Activated CD8-positive, alpha-beta T cell treated with anti-CD3 and anti-CD28 coated beads, Interleukin-2, amount 10 ng/mL, durations not matched to agents 7 days and 5 days (primary cell): ENCODE measurements at places on chromosomes 7 and 10. TPM values are rescaled to one million over a fixed set of nuclear protein-coding genes. Genes with fewer than 3 reads are reported as not detected.

GRCh38 chr10:119087271-119087882 lies 6.8 kb upstream of the EIF3A start:
- H3K4me3 ChIP-seq: no peak overlapping the region
- H3K4me1 ChIP-seq: peaks cover 43% of the 10 kb centered on the region
- DNase-seq: no peak
- peak overlapping the region; percentile 5 for H3K27ac ChIP-seq
- H3K27me3 ChIP-seq: peaks cover 7% of the 10 kb centered on the region
- H3K36me3 ChIP-seq: peaks cover 4% of the 10 kb centered on the region

DNA sequence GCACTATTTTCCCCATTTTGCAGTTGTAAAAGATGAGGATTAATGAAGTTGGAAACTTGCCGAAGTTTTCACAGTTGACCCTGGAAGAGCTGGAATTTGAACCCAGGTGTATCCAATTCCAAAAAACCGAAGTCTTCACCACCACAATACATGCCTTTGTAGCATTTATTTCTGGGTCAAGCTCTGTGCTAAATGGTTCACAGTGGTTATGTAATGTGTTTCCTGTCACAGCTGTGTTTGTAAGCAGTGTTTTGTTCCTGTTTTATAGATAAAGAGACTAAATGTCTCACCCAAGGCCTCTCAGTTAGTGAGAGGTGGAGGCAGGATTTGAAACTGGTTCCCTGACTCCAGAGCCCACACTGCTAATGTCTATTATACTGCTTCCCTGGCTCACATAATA lies 17.6 kb downstream of the SFTPA2 start:
- no peak for DNase-seq
- H3K27ac ChIP-seq: no peak overlapping the region
- peaks cover 14% of the 10 kb centered on the region for H3K4me1 ChIP-seq

DNA sequence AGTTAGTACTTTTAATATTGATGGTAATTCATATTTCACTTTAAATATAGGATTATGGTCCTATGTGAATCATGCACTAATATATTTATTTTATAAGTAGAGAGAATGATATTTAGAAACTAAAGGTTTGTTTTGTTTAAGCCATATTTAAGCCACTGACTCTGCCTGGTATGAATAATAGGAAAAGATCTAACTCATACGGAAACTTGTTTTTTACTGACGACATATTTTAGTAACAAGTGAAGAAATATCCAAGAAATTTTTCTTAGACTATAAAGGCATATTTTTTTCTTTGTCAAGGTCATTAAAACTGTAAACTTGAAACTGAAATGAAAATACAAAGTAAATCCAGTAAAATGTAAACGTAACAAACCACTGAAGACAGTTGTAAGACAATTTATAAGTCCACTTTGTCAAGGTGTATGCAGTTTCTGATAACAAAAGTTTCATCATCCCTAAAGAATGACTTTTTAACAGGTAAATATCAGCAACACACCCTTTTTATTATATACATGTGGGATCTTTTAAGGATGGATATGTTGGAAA lies 147.1 kb downstream of the PHF14 start:
- H3K27ac ChIP-seq: no peak overlapping the region
- no peak for DNase-seq

DNA sequence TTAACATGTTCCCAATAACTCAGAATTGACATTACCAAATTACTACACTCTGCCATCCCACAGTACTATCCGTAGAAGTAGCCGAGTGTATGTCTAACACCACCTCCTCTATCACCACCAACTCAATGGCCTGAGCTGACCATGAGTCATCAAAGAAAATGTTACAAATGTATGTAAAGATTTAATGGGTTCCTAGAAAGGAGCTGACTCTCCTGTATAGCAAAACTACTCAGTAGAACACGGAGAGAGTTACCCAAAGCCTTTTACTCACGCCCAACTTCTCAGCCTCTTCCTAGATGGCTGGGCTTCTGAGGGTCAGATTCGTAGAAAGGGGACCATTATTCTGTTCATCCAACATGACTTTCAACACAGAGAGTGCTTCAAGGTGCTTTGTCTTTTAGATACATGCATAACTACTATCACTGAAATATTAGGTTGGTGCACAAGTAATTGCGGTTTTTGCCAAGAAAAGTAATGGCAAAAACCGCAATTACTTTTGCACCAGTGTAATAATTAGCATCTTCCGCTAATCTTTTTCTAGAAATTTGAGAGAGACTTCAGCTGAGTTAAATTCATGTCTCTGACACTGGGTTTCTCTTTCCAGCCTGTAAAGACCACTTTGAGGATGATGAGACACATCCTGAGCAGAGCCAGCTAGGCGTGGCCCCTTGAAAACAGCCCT lies 24.0 kb upstream of the NANOS1 start:
- no peak overlapping the region for H3K4me3 ChIP-seq
- no peaks in the 10 kb centered on the region for H3K36me3 ChIP-seq
- peaks cover 9% of the 10 kb centered on the region for H3K27me3 ChIP-seq
- DNase-seq: no peak

GRCh38 chr10:90193240-90193985 lies 492.0 kb downstream of the KIF20B start:
- no peak for DNase-seq
- H3K4me3 ChIP-seq: no peak overlapping the region
- H3K36me3 ChIP-seq: no peaks in the 10 kb centered on the region
- H3K4me1 ChIP-seq: no peaks in the 10 kb centered on the region
- H3K27me3 ChIP-seq: no peaks in the 10 kb centered on the region

DNA sequence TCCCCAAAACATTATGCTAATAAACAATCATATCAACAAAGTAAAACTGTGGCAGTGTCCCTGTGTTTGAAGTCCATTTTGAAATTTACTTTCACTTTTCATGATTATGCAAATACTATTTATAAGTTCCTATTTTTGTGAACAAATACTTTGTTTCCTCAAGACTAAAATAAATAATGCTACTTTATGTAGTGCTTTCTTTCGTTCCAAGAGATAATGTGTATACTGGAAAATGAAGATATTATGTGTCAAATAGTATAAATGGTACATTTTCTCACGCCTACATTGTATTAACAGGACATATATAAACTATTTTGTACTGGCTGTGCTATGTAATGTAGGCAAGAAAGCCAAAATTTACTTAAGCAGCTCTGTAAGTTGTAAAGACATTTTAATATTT lies 136.3 kb downstream of the MALRD1 start:
- no peak overlapping the region for H3K27ac ChIP-seq
- no peaks in the 10 kb centered on the region for H3K4me1 ChIP-seq
- DNase-seq: no peak
- H3K4me3 ChIP-seq: no peak overlapping the region
- no peaks in the 10 kb centered on the region for H3K36me3 ChIP-seq

DNA sequence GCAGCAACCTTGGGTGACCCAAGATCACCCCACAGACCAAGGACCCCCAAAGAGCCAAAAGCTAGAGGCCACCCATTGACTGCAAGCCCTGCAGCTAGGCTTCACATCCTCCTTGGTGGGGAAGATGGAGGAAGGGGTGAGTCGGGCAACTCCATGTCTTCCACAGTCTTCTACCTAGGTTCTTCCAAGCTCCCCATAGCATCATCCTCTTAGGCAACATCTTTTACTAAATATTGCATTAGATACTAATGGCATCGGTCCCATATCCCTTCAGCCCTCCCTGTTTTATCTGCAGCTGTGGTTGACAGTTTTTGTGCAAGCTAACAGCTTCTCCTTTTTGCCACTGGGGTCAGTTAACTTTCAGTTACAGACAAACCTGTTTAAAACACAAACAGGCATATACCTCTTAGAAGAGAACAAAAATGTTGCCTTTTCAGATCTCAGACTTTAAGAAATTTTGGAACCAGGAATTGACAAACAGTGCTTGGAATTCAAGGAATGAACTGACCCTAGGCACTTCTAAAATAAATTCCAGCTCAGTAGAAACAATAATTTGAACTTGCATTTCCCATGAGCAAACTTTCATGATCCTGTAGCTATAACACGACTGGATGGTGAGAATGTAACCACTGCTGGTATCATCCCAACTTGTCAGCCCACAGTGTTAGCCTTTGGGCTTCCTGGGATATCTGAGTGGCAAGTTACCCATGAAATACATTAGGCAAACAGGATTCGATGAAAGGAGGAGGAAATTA lies 33.9 kb upstream of the MSMB start:
- no peak overlapping the region for H3K27ac ChIP-seq
- no peaks in the 10 kb centered on the region for H3K36me3 ChIP-seq
- H3K4me1 ChIP-seq: peaks cover 11% of the 10 kb centered on the region
- peaks cover 9% of the 10 kb centered on the region for H3K27me3 ChIP-seq

DNA sequence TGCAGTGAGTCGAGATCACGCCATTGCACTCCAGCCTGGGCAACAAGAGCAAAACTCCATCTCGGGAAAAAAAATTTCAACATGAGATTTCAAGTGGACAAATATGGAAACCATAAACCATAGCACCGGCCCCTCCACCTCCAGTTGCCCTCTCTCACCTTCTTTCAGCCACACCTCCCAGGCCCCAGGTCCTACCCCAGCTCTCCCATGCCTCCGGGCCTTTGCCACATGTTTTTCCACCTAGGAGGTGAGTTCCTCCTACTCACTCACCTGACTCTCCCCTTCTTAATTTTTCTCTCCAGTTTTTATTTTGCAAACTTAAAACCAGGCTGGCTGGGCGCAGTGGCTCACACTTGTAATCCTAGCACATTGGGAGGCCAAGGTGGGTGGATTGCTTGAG lies 13.7 kb upstream of the CLDN4 start:
- no peaks in the 10 kb centered on the region for H3K4me1 ChIP-seq
- H3K27ac ChIP-seq: no peak overlapping the region
- H3K36me3 ChIP-seq: no peaks in the 10 kb centered on the region
- H3K4me3 ChIP-seq: no peak overlapping the region

GRCh38 chr7:39434012-39434411 lies 132.2 kb upstream of the YAE1 start:
- H3K36me3 ChIP-seq: no peaks in the 10 kb centered on the region
- H3K4me3 ChIP-seq: no peak overlapping the region

MYOZ1 gene
- not detected for total RNA-seq

STRIP2 gene
- 6.6 TPM for total RNA-seq

GATA3 gene
- 42.5 TPM for total RNA-seq

ZNF804B gene
- not detected for total RNA-seq
